ENCODE measurements at places on chromosomes 13 and 19. TPM values are rescaled to one million over a fixed set of nuclear protein-coding genes. Genes with fewer than 3 reads are reported as not detected.

Gene ZBTB45
- 7.6 TPM for total RNA-seq

Gene HCST
- not detected for total RNA-seq

Gene PSG2
- not detected for total RNA-seq

Gene NLRP9
- not detected for total RNA-seq

Gene ZNF134
- total RNA-seq = 26.2 TPM

Gene CYP4F2
- total RNA-seq = not detected

Gene FGF22
- total RNA-seq = not detected

Gene OLFM2
- total RNA-seq = 2.0 TPM

Gene ZNF728
- not detected for total RNA-seq

Gene TJP3
- not detected for total RNA-seq

Gene PPM1N
- 1.5 TPM for total RNA-seq

Gene KLHL1
- not detected for total RNA-seq

Gene NFIX
- total RNA-seq = 35.3 TPM

Gene DZIP1
- total RNA-seq = 12.4 TPM

Gene ZSCAN1
- total RNA-seq = not detected

Gene TMC4
- 0.36 TPM for total RNA-seq

Gene NOVA2
- not detected for total RNA-seq

Gene CYP2F1
- not detected for total RNA-seq

All from melanocyte of skin (primary cell).